Non-pigmented ciliary epithelial cell (primary cell): ENCODE measurements at places on chromosomes 3 and 15.

GRCh38 chr3:131224886-131225550 lies 156.6 kb upstream of the NUDT16 start:
- peak; percentile 37 for DNase-seq

GRCh38 chr3:67228136-67228535 lies 230.0 kb downstream of the KBTBD8 start:
- no peak for DNase-seq

GRCh38 chr3:123331651-123332050 lies 117.2 kb downstream of the ADCY5 start:
- no peak for DNase-seq

DNA sequence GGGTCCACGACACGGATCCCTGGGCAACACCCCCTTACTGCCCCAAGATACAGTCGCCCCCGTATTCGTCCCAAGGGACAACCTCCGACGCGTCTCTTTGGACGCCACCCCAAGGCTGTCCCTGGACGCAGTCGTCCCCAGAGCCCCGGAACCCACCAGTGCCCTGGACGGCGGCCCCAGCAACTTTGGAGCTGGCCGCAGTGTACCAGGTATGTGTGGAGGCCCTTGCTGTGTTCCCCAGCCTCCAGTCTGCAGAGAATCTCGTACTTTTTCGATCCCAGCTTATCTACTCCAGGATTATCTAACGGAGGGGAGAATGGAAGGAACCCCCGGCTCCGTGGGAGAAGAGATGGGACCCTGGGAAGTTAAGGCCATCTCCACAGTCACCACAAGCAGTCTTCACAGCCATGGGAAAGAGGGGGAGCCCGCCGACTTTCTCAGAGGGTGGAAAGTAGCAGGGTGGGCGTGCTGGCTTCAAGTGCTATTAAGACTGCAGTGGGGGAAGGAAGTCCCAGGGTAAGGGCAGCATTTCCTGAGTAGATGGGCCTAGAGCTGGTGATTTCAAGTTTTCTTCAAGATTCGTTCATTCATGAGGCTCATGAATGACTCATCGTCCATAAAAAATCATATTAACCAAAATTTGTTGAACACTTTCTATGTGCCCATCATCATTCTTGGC lies 1.1 kb downstream of the MESP2 start:
- no peak for DNase-seq

DNA sequence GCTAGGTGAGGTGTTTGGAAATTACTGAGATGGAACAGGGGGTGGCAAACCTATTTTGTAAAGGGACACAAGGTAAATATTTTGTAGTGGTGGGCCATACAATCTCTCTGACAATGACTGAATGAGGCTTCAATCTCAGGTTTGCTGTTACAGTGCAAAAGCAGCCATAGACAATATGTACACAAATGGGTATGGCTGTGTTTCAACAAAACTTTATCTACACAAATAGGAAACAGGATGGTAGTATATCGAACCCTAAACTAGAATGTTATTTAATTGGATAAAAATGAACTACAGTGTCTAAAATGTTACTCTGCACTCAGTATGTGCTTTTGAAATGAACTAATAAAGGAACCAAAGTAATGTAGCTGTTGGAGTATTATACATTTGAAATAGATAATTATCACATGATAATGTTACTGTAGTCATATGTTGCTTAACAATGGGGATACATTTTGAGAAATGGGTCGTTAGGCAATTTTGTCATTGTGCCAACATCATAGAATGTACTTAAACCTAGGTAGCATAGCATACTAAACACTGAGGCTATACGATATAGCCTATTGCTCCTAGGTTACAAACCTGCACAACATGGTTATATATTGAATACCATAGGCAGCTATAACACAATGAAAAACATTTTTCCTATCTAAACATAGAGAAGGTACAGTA lies 495.2 kb upstream of the TBL1XR1 start:
- DNase-seq: no peak

- DNase-seq: no peak
Measured at GRCh38 chr3:145942052-145942451, 218.9 kb downstream of the PLOD2 start.

DNA sequence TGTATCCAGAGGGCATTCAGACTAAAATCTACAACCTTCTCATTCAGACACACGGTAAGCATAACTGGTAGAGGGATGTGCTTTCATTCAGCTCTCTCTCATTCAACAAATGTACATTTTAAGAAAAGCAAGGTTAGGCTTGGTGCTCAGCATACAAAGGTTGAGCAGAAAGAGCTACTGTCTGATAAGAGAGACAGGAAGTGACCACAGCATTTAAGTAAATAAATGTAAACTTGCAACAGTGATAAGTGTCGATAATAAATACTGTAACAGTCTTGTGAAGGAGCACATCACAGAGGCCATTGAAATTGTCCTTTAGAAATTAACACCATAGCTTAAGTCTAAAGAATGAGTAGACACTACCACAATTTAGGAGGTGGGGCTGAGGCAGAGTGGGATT lies 3.4 kb downstream of the CD96 start:
- no peak for DNase-seq

DNA sequence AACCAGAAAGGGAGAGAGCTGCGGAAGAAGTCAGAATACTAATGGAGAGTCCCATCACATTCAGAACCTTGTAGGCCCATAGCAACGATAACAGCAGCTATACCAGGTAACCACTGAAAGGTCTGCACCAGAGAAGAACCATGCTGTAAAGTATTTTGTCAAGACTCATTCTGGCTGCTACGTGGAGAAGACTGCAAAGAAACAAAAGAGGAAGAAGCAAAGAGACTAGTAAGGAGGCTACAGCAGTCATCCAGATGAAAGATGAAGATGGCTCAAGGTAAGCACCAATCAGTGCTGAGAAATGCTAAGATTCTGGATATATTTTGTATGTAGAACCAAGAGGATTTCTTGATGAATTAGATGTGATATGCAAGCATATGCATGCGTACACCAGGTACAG lies 39.6 kb downstream of the ACAP2 start:
- DNase-seq: no peak

DNA sequence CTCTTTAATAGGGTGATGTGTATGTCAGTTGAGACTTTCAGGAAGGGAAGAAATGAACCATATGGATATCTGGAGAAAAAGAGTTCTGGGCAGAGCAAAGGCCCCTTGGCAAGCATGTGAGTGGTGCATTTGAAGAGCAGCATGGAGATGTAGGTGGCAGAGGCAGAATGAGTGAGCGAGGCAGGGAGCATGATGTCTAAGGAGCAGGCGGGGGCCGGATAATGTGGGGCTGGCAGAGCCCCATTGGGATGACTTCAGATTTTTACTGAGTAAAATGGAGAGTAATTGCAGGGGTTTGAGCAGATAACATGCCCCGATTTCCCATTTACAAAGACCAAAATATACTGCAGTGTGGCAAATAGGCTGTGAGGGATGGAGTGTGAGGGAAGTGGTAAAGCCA lies 52.9 kb upstream of the PLCL2 start:
- no peak for DNase-seq

DNA sequence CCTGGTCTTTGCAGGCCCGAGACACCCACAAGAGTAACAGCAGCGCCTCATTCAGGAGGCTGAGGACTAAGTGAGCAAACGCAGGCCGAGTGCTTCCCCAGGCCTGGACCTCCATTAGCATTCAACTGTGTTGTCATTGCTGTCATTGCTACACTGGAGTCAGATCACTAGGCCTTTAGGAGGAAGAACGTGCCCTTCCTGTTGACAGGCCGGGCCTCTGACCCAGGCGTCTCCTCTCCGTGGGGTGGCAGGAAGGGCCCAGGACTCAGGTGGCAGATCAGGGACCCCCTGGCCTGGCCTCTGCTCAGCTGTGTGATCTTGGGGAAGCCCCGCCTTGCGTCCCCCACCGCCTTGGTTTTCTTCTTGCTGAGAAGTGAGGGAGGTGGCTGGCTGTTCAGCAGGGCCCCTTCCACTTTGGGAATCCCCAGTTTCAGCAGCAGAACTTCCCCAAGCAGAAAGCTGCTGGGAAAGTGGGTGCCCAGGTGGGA lies 19.1 kb downstream of the ZDHHC19 start:
- no peak for DNase-seq

- DNase-seq: no peak
Measured at GRCh38 chr15:43776101-43776717, 557 bp downstream of the ELL3 start.

DNA sequence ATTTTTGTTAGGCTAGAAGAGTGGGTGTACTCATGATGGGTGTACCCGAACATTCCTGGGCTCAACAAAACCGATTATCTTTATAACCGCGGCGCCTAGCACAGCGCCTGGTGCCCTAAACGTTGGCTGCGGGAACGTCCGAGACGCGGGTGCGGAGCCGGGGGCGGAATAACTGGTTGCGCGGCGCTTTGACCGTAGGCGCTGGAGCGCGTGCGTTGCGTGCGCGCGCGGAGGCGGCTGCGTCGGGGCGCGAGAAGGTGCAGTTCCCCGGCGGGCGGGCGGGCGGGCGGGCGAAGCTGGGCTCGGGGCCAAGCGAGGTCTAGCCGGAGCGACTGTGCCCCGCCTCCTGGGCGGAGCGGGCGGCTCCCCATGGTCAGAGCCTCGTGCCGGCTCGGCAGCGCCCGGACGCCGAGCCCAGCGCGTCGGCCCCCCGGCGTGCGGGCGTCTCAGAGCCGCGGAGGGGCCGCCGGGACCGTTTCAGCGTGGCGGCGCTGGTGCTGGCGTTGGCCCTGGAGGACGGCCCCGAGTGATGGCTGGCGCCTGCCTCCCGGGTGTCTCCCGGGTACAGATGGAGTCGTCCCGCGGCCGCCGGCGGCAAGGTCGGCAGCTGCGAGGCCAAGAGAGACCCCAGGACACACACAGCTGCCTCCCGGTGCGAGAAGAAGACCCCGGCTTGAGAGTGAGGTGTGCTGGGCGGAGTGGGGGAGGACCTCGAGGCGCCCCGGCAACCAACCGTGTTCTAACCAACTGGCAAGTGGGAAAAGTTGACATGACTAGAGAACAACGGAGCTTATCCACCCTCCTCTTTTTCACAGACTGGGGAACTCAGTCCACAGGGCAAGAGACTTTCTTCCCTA lies at the start of gene PLAAT1:
PLAAT1 (plus strand) TSS at position 373 of the 857 bp plus-strand sequence. CDS start 14,429 bp downstream, outside the sequence.
- DNase-seq: no peak

- no peak for DNase-seq
Measured at GRCh38 chr3:170707899-170708298, 122.0 kb upstream of the SLC7A14 start.

- DNase-seq: no peak
Measured at GRCh38 chr3:119880966-119881365, 99.1 kb downstream of the NR1I2 start.

DNA sequence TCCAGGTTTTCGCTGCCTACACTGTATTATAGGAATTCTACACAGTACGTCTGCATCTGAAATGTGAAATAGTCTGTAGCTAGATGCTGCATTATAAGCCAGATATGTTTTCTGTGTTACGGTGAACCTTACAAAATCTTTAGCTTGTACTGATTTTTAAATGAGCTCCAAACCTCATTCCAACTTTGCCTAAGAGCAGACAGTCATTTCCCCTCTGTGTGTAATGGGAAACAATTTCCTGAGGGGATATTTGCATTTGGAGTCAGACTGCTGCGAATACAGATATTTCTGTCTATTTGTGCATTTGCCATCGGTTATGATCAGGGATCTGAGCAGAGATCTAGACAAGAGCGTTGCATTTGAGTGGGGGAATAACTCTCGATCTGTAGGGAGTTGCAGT lies 37.5 kb downstream of the ARNT2 start:
- DNase-seq: no peak

- no peak for DNase-seq
Measured at GRCh38 chr3:155229086-155229485, 64.4 kb downstream of the STRIT1 start.

DNA sequence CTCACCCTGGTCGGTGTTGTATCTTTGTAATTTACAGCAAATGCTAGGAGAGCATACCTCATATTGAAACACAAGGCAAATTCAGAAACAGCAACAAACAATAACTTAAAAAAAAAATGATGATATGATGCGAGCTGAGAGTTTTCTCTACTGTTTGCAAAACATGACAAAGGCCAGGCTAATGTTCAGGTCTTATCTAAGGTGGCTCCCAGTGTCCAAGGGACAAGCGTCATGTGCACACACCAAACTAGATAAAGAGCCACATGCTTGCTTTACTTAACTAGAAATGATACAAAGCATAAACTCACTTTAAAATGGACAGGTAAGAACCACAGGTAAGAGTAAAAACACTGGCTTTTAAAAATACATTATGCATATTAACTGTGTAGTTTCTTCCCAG lies 375.9 kb downstream of the FOXP1 start:
- DNase-seq: no peak

DNA sequence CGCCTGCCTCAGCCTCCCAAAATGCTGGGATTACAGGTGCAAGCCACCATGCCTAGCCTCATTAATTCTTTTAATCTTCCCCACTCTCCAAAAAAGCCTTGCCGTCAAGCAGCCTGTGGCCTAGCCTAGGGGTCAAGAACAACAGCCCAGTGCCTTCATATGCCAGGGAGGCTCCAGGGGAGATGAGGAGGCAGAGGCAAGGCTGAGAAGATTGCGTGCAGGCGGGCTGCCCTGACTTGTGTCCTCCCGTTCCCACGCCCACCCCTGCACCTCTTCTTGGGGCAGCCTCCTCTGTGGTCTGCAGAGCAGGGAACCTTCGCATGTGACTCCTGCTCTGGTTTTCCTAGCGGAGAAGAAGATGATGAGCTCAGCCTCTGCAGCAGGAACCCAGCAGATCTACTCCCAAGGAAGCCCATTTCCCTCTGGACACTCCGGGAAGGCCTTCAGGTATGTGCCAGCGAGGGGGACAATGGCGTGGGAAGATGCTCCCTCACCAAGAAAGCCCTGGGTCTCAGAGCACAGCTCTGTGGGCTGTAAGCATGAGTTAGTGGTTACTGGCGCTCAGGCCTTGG lies 118.5 kb upstream of the ABHD17C start:
- no peak for DNase-seq

GRCh38 chr3:43913036-43913948 lies 222.6 kb downstream of the ABHD5 start:
- no peak for DNase-seq

- no peak for DNase-seq
Measured at GRCh38 chr3:144200004-144200403, 228.4 kb downstream of the DIPK2A start.
